Right lung (tissue), 10 donors: ENCODE measurements at places on chromosomes 11 and 22. TPM values are rescaled to one million over a fixed set of nuclear protein-coding genes. Genes with fewer than 3 reads are reported as not detected.
A peak's percentile ranks its signal among the peaks of the same experiment; 100 is the strongest.

The MUC5B gene
- 0.37 TPM for polyA plus RNA-seq

The TPH1 gene
- polyA plus RNA-seq, result 2.8 TPM

DNA sequence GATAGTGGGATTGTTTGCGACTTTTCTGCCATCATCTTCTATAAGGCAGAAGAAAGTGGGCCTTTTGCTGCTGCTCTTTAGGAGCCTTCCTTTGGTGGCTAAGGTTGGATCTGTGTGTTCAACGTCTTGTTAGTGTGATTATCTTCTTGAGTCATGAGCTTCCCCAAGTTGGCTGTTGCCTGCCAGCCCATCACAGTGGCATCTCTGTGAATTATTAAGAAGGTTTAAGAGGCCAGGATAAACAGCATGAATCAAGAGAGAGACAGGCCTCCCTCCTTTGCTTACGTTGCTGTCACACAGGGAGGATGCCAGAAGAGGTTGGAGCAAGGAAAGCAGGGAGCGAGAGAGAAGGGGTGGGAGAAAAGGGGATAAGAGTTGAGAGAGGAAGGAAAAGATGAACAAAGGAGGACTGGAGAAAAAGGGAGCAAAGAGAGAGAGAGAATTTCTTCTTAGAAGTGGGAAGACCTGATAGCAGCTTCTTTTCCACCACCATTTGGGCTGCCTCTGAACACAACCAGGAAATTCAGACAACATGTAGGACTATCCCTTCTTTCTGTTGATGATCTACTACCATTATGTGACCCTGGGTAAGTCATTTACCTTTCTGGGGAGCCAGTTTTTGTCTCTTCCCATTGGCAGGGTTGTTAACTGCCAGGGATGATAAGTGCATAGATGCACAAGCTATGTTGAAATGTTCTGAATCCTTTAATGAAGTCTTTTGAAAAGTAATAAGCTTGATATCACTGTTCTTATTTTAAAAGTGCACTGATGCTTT is 126.5 kb downstream of the NAV2 start:
- DNase-seq, result no peak

DNA sequence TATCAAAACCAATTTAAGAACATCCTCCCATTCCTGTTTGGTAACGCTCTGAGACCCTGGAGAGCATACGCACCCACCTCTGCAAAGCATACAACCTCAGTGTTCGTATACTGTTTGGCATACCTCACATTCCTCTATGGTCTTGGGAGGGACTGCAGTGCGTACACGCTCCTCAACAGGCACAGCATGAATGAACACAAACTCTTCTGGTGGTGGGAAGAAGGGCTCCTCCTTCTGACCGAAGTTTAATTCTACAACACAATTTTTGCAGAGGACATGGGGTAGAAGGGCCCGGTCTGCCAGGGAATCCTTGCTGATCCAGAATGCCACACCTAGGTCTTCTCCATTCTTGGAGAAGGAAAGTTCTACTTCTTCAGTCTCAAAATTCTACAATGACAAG is 5.3 kb downstream of the HNRNPUL2 start:
- no peak for DNase-seq

GRCh38 chr11:115263799-115264656 is 240.2 kb downstream of the CADM1 start:
- no peak for DNase-seq

DNA sequence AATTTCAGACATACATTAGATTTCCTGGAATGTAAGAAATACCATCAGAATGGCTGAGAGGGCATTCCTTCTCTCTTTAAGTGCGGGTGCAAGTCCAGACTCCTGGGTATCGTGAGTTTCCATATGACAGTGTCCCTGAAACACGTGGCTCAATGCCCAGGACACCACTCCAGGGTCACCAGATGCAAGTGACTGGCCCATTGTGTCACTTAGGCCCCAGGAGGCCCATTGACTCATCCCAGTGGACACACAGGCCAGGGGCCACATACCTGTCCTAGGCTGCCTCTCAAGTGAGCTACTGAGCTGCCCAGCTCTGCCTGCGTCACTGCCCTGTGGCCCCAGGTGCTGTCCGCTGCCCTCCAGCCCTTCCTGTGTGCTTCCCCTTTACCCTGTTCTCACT is 18.5 kb downstream of the FBLN1 start:
- DNase-seq, result no peak

DNA sequence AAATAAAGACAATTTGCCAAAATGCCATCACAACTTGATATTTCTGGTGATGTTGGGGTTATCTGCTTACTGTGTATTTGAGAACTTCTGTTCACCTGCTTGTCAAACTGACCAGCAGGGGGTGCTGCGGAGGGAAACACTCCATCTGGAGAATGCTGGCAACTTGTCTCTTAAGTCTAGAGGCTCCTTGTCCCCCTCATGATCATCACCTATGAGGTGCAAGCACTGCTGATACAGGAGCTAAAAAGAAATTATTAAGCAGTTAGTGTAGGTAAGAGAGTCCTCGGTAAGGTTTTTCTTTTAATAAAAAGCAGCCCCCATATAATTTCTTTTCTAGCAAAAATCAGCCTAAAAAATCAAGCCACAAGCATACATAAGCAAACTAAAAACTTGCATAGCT is 32.7 kb upstream of the GLYATL1B start:
- DNase-seq, result peak; percentile 24
